Aortic smooth muscle cell (primary cell): ENCODE measurements at places on chromosomes 12 and 14. TPM values are rescaled to one million over a fixed set of nuclear protein-coding genes. Genes with fewer than 3 reads are reported as not detected.

Gene ARPC3
- 204 and 243 TPM in 2 replicates for total RNA-seq

Gene CLEC14A
- total RNA-seq: 2.5 and 4.4 TPM in 2 replicates

Gene SHMT2
- total RNA-seq: 164 and 172 TPM in 2 replicates

Gene FAM222A
- 0.06 and 0.13 TPM in 2 replicates for total RNA-seq

Gene TMEM30B
- 1.8 and 2.4 TPM in 2 replicates for total RNA-seq

Gene ACSS3
- total RNA-seq: 27.7 and 33.6 TPM in 2 replicates

Gene CLEC2D
- total RNA-seq: 1.1 and 1.2 TPM in 2 replicates

Gene BTBD6
- 37.0 and 44.7 TPM in 2 replicates for total RNA-seq

Gene TRPV4
- 0.19 and 0.53 TPM in 2 replicates for total RNA-seq

Gene GAS2L3
- 17.7 and 19.3 TPM in 2 replicates for total RNA-seq

Gene SLC25A21
- 0.25 and 0.40 TPM in 2 replicates for total RNA-seq

Gene ACOT6
- total RNA-seq: not detected in 2 replicates

Gene ST8SIA1
- 1.2 and 1.9 TPM in 2 replicates for total RNA-seq

Gene AICDA
- total RNA-seq: not detected in 2 replicates

Gene RNASE4
- 36.6 and 44.2 TPM in 2 replicates for total RNA-seq

Gene AMN
- not detected in 2 replicates for total RNA-seq

Gene CCDC60
- total RNA-seq: not detected in 2 replicates

Gene CLEC4D
- not detected in 2 replicates for total RNA-seq

Gene EIF2S3B
- total RNA-seq: 0.93 and 1.3 TPM in 2 replicates

Gene SOAT2
- total RNA-seq: 0.19 and 0.26 TPM in 2 replicates

Gene PRPH
- total RNA-seq: 0.92 and 1.4 TPM in 2 replicates

Gene PROX2
- total RNA-seq: not detected in 2 replicates

Gene GYS2
- total RNA-seq: not detected in 2 replicates

Gene PRIMA1
- not detected in 2 replicates for total RNA-seq

Gene DPF3
- 1.7 and 1.8 TPM in 2 replicates for total RNA-seq

Gene GPR84
- 0.06 TPM in 1 of 2 replicates, not detected in the other for total RNA-seq

Gene ANKRD33
- 0.06 TPM in 1 of 2 replicates, not detected in the other for total RNA-seq

Gene CCDC177
- total RNA-seq: not detected in 2 replicates

Gene CPSF2
- total RNA-seq: 39.8 and 54.6 TPM in 2 replicates

Gene ANG
- total RNA-seq: 5.0 and 7.8 TPM in 2 replicates

Gene SERPINA6
- total RNA-seq: 0.06 TPM in 1 of 2 replicates, not detected in the other

Gene FGF23
- total RNA-seq: not detected in 2 replicates
